ENCODE measurements at places on chromosomes 13 and 19.

DNA sequence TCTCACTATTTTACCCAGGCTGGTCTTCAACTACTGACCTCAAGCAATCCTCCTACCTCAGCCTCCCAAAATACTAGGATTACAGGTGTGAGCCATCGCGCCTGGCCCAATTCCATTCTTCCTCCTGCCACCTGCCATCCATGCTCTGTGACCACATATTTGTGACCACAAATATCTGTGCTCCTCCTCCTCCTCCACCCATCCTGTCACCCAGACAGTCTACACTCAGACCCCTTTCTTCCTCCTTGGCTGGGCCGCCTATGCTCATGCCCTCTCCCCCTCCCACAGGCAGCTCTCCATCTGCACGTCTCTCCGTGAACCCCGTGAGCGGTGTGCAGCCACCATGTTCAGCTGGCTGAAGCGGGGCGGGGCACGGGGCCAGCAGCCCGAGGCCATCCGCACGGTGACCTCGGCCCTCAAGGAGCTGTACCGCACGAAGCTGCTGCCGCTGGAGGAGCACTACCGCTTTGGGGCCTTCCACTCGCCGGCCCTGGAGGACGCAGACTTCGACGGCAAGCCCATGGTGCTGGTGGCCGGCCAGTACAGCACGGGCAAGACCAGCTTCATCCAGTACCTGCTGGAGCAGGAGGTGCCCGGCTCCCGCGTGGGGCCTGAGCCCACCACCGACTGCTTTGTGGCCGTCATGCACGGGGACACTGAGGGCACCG lies 3.2 kb downstream of the EHD2 start:
- DNase-seq, result no peak

DNA sequence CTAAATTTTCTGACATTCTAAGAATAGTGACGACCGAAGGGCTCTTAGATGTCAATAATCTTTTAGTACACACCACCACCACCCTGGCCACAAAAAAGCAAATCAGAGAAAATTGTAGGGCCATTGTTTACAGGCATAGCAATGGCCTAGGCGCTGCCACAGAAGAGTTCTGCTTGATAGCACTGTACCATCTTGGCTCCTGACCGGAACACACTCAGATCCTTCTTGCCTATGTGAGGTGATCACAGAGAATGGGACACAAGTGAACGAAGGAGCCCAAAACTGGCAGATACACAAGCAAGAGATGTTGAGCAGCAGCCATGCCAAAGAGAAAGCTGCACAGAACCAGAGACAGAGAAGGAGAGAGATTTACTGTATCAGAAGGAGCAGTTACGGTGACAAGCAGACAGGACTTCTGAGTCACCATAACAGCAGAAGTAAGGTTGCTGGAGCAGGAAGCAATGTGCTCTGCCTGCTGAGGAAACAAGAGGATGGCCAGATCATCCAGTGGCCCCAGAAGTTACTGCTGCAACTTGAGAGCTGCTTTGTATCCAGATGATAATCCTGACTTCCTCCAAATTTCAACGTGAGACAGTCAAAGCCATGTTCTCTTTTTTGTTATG lies 105.2 kb downstream of the SLITRK6 start:
- no peak for DNase-seq

- DNase-seq, result peak; percentile 46
Measured at GRCh38 chr19:33296488-33296971, 5.8 kb downstream of the CEBPA start.

GRCh38 chr13:97018029-97018819 lies 23.9 kb upstream of the OXGR1 start:
- peak; percentile 82 for DNase-seq

GRCh38 chr19:1811472-1811894 lies 593 bp downstream of the ATP8B3 start:
- DNase-seq, result no peak

DNA sequence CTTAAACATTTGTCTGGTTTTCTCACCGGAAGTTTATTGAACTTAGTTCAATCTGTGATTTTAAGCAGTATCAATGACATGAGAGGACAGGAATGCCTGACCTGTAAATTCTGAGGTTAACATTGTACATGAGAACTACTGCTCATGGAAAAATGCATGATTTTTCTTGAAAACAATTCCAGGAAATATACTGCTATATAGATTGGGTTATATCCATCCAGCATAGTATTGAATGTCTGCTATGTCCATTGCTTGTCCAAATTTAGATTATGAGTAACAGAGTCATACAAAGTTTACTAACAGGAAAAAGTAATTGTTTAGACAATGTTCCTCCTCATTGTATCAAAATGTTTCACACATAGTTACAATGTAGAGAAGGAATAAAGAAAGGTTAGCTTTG lies 606.8 kb downstream of the DACH1 start:
- DNase-seq, result no peak

DNA sequence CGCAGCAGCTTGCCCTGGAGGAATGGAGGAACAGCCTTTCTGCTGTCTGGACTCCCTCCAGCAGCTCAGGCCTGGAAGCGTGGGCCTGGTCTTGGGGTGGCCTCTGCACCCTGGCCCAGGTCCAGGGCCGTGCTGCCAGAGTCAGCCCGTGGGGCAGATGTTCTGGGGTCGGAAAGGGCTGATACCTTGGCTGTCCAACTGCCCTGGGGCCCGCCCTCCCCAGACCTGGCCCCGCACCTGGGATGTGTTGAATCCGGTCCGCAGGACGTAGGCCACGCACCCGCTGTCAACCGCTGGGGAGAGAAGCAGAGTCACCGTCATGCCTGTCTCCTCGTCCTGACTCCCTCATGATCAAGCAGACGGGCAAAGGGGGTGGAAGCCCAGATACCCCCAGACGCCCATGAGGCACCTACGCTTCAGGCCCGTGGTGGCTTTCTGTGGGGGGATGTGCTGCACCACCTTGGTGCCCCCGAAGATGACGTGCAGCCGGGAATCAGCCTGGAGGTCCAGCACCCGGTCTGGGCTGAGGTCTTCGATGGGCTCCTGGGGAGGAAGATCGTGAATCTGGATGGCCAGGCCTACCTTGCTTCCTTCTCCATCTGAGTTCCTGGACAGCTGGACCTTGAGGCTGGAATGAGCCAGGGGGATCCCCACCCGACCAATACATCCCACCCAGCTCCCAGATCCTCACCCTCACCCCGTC lies 7.7 kb downstream of the ATP13A1 start:
- no peak for DNase-seq

DNA sequence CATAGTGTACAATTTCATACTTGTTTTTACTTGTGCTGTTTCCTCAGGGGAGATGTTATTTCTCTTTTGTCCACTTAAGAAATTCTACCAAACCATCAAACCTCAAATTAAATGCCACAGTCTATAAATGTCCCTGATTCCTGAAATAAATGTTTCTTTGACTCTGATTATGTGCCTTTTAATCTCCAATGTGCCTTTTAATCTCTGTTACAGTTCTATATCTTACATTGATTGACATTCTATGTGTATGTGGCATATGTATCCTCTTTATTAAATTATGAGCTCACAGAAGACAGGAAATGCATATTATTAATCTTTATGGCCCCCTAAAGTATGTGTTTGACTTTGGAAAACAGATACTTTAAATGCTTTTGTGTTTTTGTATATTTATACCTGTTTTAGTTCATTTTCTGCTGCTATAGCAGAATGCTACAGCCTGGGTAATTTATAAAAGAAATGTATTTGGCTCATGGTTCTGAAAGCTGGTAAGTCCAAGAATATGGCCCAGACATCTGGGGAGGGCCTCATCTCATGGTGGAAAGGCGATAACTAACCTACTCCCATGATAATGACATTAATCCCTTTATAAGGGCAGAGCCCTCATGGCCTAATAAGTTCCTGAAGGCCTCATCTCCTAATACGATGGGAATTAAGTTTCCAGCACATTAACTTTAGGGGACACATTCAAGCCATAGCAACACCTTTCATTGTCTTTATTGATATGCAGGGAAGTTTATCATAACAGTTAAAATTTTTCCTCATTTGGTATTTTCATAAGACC lies 403.9 kb downstream of the LIG4 start:
- no peak for DNase-seq

Data from kidney (tissue), 22 donors.